ENCODE measurements at places on chromosomes 4 and X. TPM values are rescaled to one million over a fixed set of nuclear protein-coding genes. Genes with fewer than 3 reads are reported as not detected.

Gene TCEAL1
- 23.2 TPM for total RNA-seq

Gene UBQLN2
- 5.3 TPM for total RNA-seq

Gene ALPK1
- 10.0 TPM for total RNA-seq

Gene TCEAL6
- not detected for total RNA-seq

Gene NXT2
- total RNA-seq: 23.2 TPM

Gene MBNL3
- 5.7 TPM for total RNA-seq

Gene PRDM8
- total RNA-seq: 0.05 TPM

Gene CENPVL1
- 0.32 TPM for total RNA-seq

Gene UBE2A
- 22.2 TPM for total RNA-seq

Gene CABS1
- total RNA-seq: not detected

Gene EPGN
- total RNA-seq: not detected

Gene OTUD6A
- not detected for total RNA-seq

Gene CFAP99
- not detected for total RNA-seq

Gene AFF2
- total RNA-seq: 0.05 TPM

Gene FAM199X
- total RNA-seq: 22.8 TPM

Gene ARAF
- total RNA-seq: 14.5 TPM

Gene NMU
- total RNA-seq: not detected

Gene DIPK2B
- total RNA-seq: not detected

Gene ITIH6
- not detected for total RNA-seq

Gene USP51
- 8.0 TPM for total RNA-seq

Gene MAP7D2
- 3.5 TPM for total RNA-seq

Gene RHOH
- total RNA-seq: not detected

Gene FSTL5
- total RNA-seq: 75.9 TPM
